ENCODE measurements at places on chromosomes 16 and 17.

GRCh38 chr17:42578282-42578869, 847 bp upstream of the PSMC3IP start:
- DNase-seq, result peak; percentile 51

- no peak for DNase-seq
Measured at GRCh38 chr16:64363039-64363438, 758.8 kb downstream of the CDH11 start.

DNA sequence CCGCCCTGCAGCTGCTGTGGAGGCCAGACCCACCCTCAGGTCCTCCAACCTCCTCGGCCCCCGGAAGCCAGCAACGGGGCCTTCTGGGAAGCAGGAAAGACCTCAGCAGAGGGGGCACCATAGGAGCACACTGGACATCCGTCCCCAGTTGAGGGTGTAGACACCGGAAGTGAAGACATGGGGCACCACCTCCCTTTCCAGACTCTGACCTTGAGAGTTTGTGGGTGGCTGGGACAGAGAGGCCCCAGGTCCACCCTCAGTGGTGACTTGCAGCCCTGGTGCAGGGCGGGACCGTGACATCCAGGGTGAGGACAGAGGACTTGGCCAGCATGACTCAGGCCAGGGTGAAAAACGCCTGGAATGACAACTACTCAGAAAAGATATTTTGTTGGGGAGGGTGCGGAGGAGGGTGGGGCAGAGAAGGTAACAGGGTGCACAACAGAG, 19.9 kb downstream of the CEP295NL start:
- no peak for DNase-seq

- no peak for DNase-seq
Measured at GRCh38 chr17:21742326-21742725, 50.0 kb downstream of the KCNJ18 start.

GRCh38 chr17:59964482-59965328, at the start of gene RNFT1:
RNFT1 (minus strand) TSS chr17:59964740; CDS start chr17:59964663, 77 bp downstream.
- DNase-seq, result peak; percentile 94

- peak; percentile 87 for DNase-seq
Measured at GRCh38 chr17:8125154-8125946, 1.4 kb upstream of the HES7 start.

GRCh38 chr16:86515777-86516622, 5.7 kb downstream of the FOXF1 start:
- no peak for DNase-seq

DNA sequence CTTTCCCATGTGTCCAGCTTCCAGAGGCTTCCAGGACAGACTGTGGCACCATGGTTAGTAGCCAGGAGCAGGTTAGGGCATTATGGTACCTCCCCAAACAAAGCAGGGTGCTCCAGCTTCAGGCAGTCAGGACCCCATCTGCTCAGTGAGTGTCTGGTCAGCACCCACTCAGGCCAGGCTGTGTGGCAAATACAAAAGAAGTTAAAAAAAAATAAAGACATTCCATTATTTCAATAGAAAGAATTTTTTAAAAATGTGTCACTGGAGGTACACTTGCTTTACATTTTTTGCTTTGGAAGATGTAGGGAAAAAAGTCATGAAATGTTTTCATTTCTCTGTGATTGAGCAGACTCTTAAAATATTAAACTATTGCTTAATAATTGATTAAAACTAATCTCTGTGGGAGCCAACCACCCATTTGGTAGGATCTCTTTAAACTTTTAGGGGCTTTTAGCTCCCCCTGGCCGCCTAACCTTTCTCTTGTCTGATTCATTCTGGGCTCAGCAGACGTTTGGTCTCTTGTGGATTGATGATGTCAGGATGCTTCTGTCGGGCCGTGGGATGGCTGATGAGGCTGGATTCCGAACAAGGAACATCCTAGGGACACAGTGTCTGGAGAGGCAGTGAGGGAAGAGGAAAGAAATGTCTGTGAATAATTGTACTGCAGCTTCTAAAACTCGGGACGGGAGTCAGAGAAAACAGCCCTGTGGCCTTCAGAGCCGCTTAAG, 28.4 kb upstream of the NPTX1 start:
- no peak for DNase-seq

DNA sequence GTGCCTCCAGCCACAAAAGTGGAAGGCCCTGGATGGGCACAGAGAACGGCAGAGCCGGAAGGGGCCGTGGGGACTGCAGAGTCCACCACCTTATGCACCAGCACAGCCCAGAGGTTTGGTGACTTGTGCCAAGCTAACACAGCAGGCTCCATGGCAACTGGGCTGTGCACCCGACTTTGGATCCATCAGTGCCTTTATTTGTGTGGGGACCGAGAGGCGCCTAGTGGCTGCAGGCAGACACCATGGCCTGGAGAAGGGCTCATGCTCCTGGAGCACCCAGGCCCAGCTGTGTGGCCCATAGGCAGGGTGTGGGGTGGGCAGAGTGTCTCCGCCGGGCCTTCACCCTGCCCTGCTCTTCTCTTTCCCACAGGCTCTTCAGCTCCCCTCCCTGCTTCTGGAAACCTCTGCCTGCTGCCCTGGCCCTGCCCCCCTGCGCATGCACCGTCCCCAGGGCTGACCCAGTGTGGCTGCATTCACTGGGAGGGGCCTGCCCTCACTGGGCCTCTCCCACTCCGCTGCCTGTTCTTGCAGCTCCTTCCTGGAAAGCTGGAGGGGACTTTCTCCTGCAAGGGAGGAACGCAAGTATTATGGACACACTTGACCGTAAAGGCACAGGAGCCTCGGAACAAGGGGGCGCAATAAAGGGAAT, 10.1 kb downstream of the C16orf90 start:
- no peak for DNase-seq

GRCh38 chr16:26688699-26689098, 378.0 kb upstream of the C16orf82 start:
- no peak for DNase-seq

GRCh38 chr17:61583242-61583641, 7.8 kb downstream of the NACA2 start:
- DNase-seq, result no peak

GRCh38 chr16:8818504-8819270, 21.0 kb downstream of the PMM2 start:
- DNase-seq, result no peak

DNA sequence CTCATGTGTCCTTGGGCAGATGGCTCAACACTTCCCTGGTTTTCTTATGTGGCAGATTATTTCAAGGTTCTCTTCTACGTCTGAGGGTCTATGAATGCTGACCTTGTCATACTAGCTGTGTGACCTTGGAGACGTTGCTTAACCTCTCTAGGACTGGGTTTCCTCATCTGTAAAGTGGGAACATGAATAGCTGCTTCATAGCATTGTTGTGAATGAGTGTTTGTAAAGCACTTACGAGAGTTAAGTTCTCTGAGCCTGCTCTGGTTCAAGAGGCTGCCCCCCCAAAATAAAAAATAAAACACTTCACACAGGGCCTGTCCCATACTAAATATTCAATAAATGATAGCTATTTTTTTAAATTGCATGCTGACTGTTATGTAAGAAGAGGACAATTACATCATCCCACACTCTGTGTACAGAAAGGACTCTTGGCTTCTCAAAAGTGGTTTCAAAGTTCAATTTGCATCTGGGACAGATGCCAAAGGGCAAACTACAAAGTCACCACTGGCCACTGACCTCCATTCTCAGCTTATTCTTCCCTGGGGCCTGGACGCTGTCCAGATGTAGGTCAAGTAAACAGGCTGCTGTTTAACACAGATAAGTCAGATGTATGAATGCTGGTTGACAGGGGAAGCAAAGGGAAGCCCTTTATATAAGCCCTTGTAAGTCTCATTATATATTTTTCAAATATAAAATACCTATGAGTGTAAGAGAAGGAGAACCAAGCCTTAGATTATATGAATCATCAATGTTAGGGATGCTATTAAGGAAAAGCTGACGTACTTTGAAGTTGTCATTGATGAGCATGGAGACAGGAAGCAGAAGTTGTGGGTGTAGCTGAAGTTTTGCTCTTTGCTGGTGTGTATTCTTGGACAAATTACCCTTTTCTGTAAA, 15.4 kb upstream of the NDEL1 start:
- no peak for DNase-seq

- no peak for DNase-seq
Measured at GRCh38 chr17:60902399-60902798, 224.7 kb downstream of the BCAS3 start.

DNA sequence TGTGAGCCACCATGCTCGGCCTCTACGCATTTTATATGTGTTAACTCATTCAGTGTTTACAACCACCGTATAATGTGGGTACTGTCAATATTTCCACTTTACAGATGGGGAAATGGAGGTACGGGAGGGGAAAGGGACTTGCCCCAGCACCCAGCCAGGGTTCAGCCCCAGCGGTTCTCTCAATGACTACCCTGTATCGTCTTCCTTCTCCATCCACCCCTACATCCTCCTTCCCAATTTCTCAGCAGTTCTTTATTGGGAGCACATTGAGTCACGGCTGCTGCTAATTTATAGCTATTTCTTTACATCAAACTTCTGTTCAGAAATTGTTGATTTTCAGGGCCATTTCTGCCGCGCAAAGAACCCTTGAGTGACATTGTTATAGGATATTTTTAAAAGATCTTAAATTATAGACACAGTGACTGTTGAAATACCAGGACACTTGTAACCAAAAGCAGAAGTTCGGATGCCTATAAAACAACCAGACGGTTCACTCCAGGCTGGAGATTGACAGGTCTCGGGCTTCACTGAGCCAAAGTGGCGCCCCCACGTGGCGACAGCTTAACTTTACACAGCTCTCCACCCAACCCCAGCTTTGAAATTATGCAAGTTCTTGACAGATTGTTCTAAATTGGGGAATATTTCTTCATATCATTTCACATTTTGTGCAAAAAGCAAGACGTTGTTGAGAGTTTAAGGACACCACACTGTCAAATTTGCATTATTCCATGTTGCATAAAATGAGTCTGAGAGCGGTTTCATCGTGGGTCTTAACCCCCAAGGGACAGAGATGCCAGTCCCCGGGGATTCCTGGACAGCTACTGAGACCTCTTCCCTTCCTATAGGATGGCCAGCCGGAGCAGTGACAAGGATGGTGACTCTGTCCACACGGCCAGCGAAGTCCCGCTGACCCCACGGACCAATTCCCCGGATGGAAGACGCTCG, 11.8 kb downstream of the SYT17 start:
- DNase-seq, result peak; percentile 2

DNA sequence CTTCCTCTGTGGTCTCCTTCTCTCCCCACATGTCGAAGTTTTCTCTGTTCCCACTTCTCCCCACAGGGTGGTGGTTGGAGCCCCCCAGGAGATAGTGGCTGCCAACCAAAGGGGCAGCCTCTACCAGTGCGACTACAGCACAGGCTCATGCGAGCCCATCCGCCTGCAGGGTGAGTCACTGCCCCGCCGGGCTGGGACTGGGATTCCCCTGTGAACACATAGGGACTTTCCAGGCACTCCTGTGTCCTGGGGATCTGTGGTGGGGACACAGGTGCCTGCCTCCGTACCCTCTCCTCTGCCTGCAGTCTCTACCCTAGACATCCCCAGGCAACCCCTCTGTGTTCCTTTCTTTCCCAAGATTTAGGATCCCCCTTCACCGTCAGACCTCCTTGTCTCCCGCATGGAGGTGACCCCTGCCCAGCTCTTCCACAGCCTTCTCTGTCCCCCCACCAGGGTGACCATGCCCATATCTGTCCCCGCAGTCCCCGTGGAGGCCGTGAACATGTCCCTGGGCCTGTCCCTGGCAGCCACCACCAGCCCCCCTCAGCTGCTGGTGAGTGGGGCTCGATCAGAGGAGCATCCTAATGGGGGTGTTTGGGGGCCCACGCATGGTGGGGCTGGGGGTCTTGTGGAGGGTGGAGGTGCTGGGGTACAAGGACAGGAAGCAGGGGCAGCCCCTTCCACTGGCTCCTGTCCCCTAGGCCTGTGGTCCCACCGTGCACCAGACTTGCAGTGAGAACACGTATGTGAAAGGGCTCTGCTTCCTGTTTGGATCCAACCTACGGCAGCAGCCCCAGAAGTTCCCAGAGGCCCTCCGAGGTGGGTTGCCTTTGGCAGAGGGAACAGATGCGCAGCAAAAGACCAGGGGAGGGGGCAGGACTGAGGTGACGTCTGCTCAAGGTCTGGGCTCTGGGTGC, 5.8 kb downstream of the ITGAM start:
- DNase-seq, result peak; percentile 43

DNA sequence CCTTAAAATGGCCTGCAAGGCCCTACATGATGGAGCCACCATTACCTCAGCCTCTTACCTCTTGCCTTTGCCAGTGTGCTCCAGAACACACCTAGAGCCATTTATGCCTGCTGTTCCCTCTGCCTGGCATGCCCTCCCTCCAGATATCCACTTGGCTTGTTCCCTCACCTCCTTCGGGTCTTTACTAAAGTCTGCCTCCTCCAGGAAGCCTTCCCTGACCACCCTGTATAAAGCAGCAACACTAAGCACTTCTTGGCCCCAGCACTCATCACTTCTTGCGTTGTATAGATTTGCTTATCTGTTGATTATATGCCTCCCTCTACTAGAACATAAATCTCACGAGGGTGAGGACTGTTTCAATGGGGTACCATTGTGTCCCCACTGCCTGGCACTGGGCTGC, 25.3 kb downstream of the ANKRD40 start:
- no peak for DNase-seq

DNA sequence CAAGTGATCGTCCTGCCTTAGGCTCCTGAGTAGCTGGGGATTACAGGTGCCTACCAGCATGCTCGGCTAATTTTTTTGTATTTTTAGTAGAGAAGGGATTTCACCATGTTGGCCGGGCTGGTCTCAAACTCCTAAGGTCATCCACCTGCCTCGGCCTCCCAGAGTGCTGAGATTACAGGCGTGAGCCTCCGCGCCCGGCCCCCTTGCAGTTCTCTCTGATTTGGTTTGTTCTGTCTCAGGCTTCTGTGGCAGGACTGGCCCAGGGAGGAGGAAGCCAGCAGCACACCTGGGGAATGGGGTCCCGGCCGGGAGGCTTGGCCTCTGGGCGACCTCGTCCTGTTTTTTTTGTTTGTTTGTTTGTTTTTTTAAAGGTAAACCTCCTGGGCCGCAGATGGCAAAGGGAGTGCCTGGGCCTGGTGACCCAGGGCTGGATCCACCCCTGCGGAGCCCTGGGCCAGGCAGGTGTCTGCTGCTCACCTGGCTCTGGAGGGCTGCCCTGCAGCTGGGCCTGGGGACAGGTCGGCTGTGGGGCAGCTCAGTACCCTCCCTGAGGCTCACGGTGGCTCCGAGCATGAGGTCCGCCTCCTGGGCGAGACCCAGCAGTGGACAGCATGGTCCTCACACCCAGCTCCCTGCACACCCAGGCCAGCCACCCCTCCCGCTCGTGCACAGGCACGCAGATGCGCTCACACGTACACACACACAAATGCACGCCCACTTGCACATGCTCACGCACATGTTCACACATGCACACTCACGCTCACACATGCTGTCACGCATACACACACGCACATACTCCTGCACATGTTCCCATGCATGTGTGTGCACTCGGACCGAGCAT, 3.3 kb upstream of the NUDT16L1 start:
- no peak for DNase-seq

- DNase-seq, result no peak
Measured at GRCh38 chr17:72714357-72714966, 378.0 kb downstream of the SLC39A11 start.

- no peak for DNase-seq
Measured at GRCh38 chr17:258906-259305, 77.5 kb upstream of the DOC2B start.

- DNase-seq, result no peak
Measured at GRCh38 chr17:8393470-8394231, 4.0 kb downstream of the RNF222 start.

GRCh38 chr17:7839876-7840261, 5.9 kb downstream of the KDM6B start:
- no peak for DNase-seq

Data from stimulated activated CD4-positive, alpha-beta T cell treated with anti-CD3 and anti-CD28 coated beads, TNF-alpha, amount 100 ng/mL, for 4 hours (primary cell).